ENCODE measurements at places on chromosomes 13 and 19.

DNA sequence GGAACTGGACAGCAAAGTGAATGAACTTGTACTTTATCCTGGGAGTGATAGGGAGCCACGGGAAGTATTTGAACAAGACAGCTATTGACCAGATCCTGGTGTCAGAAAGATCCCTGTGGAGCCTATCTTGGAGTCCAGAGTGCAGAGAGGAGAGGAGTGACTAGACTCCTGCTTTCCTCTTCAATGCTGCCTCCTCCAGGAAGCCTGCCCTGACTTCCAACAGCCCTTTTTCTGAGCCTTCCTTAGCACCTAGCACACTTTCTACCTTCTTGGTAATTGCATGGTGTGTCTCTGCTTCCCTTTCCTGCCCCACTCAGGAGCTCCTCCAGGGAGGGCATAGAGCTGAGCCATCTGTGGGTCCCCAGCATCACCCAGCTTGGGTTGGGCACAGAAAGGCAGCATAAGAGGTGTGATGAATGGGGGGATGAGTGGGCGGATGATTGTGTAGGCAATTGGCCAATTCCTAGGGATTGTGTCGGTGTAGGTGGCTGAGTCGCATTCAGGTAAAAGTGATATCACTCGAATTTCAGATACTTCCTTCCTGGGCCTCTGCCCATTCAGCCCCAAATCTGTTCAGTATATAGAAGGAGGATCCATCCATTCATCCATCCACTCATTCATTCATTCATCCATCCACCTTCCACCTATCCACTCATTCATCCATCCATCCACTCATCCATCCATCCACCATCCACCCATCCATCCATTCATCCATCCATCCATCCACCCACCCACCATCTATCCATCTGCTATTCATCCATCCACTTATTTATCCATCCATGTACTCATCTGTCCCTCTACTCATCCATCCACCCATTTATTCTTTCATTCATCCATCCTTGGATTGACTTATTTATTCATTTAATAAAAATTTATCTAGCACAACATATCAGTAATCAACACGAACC, 26.9 kb downstream of the CYP4F22 start:
- no peak for DNase-seq

- DNase-seq = no peak
These were observed 1434.7 kb upstream of the PCDH20 start for GRCh38 chr13:62850331-62850730.

DNA sequence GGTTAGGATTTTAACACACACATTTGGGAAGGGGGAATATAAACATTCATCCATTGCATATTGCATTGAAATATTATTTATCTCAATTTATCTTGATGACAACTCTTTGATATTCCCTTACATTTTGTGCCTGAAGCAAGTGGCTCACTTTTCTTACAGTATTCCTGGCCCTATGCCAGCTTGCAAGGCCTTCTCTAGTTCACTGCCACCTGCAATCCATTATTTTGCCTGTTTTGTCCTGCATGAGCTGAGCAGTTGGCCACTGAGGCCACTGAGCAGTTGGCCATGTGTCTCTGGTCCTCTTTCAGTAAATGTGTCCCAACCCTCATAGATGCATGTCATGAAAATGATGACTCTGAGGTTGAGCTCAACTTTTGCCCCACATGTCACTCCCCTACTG, 49.8 kb downstream of the CBY2 start:
- no peak for DNase-seq

DNA sequence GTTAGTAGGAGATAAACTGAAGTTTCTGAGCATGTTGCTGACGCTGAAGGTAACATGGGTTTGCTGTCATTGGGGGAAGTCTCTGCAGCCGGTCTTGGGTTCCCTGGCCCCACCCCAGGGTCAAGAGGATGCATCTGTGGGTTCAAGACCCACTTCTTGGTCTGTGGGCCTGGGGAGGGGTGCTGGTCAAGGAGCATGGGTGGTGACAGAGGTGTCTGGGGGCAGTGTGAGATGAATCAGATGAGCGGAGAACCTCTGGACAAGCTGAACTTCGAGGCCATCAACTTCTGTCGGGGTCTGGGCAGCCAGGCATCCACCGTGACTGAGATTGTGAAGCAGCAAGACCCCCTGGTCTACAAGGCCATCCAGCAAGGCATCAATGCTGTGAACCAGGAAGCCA, 51.9 kb downstream of the ACSBG2 start:
- DNase-seq = no peak

All from stimulated activated CD4-positive, alpha-beta T cell treated with anti-CD3 and anti-CD28 coated beads, Interleukin-1b, Interleukin-23, amount 100 ng/mL, for 4 hours (primary cell).